ENCODE measurements at places on chromosomes 1 and 21.

DNA sequence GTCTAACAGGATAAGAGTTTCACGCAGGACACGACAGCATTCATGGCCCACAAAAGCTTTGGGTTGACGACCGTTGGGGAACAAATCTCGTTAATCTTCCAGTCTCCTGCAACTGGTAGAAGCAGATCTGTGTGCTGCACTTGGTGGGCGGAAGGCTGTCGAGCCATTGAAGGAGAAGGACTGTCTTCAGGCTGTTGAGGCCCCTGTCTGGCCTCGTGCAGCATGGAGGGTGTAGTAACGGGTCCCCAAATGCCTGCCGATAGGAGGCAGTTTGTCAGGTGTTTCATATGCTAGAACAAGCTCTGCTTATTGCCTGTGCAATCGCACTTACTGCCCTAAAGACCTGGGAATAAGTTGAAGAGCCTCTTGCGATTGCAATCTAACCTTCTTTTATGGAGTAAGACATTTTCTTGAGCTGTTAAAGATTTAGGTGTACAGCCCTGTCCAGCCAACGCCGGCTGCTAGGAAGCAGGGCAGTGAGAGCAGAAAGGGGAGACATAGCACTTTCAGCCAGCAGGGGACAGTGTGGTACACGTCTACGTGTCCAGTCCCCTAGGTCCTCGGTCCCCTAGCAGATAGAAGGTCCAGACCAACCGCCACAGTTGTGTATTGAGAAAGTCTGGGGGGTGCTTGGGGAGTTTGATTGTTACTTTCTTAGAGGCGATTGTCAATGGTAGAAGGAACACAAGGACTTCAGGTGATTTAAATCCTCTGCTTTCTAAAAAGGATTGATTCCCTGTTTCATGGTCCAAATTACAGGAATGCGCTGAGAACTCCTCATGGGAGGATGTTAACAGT lies 102.3 kb upstream of the TMPRSS2 start:
- DNase-seq = peak; percentile 64

DNA sequence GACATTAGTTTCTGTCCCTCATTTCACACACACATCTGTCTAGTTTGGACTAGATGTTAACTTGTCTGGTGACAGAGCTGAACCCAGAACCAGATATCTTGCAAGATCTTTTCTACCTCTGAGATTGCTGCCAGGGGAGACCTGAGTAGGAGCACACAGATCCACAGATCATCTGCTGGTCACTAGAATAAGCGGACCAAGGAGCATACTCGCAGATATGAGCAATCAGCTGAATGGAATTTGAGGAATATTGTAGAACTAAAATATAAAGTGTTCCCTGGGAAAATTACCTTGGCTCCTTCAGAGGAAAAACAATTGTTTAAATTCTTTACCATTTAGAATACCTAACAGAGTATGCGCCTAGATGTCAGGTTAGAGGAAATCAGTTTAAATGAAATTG lies 90.7 kb downstream of the TNFSF18 start:
- DNase-seq = no peak

- peak; percentile 52 for DNase-seq
These were observed 73.8 kb downstream of the BCAR3 start for GRCh38 chr1:93607814-93608186.

GRCh38 chr1:170657275-170657853 lies 6.6 kb upstream of the PRRX1 start:
- no peak for DNase-seq

DNA sequence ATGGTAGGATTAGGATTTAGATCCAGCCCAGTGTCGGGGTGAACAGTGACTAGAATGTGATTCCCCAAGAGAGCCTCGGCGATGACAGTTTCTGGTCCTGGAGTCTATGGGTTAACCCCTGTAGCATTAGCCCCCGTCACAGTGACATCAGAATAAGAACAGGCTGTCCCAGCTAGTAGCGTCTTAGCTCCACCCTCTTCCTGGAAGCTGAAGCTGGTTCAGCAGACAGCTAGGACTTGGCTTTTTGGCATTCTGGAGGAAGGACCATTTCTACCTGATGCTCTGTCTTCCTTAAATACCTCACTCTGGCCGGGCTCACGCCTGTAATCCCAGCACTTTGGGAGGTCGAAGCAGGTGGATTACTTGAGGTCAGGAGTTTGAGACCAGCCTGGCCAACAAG lies 5.0 kb downstream of the NDUFS2 start:
- DNase-seq = no peak

DNA sequence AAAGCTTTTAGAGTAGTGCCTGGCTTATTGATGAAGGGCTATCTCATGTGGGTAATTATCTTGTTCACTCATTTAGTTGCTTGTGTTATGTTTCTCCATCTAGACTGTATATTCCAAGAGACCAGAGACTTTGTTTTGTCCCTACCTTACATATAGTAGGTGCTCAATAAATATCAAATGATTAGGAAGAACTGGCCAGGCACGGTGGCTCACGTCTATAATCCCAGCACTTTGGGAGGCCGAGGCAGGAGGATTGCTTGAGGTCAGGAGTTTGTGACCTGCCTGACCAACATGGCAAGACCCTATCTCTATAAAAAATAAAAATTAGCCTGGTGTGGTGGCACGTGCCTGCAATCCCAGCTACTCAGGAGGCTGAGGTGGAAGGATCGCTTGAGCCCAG lies 9.0 kb downstream of the FBXO2 start:
- DNase-seq = no peak

DNA sequence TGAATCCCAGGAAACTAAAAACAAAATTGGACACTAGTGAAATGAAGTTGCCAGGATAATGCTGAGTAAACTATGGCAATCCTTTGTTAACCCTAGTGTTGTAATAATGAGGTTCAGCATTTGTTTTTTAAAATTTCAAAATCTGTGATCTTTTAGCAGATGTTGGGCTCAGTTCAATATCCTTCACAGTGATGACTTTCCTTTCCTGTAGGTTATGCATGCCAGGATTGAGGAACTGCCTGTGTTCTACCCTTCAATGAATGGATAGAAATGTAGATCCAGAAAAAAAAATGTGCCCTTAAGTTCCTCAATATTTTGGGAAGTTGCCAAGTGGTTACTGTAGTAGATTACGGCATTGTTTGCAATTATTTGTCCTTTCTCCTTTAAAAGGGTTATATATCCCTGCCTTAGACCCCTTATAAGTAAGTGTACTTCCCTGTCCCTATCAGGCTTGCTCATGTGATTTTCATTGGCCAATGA lies 35.5 kb upstream of the IRF2BP2 start:
- peak; percentile 27 for DNase-seq

- DNase-seq = no peak
These were observed 23.0 kb downstream of the SNRNP40 start for GRCh38 chr1:31273619-31274018.

- no peak for DNase-seq
These were observed 1.8 kb upstream of the TBX15 start for GRCh38 chr1:118989878-118990378.

DNA sequence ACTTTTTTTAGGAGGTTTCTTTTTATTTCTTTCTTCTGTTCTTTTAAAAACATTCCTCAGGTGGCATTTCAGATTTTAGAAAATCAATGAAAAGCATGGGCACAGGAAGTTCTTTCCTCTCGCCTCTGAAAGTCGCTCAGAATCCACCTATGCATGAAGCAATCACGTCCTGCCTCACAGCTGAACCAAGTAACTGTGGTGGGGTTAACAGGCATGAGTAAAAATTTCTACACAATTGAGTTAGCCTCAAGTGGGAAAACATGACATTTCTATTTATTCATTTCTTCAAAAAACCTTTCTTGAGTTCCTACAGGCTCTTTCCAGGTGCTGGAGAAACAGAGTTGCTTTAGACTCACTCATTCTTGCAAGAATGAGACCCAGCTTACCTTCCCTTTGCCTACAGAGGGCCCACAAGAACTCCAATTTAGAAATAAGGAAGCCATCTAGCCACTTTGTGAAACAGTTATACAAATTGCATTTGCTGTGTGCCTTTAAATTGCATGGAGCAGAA lies 508.9 kb upstream of the PKN2 start:
- DNase-seq = no peak

DNA sequence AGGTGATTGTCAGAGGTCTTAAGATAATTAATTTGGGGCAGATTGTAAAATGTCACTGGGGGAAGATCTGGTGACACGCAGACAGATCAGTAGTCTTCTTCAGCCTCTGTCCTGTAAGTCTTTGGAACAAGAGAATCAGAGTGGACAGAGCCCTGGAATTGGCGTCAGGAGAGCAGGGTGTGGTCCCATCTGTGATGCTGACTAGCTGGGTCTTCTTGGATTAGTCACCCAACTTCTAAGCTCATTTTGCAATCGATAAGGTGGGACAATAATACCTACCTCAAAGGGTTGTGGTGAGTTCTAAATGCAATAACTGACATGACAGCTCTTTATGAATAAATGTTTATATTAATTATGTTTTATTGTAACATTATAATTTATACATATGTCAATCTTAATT lies 4.8 kb downstream of the FASLG start:
- DNase-seq = no peak

GRCh38 chr1:21007876-21008275 lies 168.8 kb downstream of the EIF4G3 start:
- no peak for DNase-seq

- DNase-seq = peak; percentile 53
These were observed 24.9 kb upstream of the C1QA start for GRCh38 chr1:22611530-22611947.

- DNase-seq = no peak
These were observed 28.3 kb upstream of the IFI44L start for GRCh38 chr1:78591971-78592370.

- peak; percentile 74 for DNase-seq
These were observed 186.9 kb upstream of the ADGRL4 start for GRCh38 chr1:79193211-79194079.

DNA sequence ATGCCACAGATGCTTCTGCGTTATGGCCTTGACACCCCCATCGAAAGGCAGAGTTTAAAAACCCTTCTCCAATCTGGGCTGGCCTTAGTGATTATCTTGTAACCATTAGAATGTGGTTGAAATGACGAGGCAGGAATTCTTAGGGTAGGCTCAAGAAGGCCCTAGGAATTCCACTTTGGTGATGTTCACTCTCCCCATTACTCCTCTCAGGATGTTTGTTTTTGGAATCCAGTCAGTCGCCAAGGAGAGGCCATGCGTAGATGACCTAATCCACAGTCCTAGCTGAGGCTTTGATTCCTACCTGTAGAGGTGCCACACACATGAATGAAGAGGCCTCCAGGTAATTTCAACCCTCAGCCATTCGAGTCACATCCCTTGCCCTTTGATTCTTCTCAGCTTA lies 318.2 kb downstream of the NEGR1 start:
- DNase-seq = no peak

GRCh38 chr1:116508984-116509980 lies 61.5 kb downstream of the CD58 start:
- DNase-seq = peak; percentile 83

GRCh38 chr1:111961016-111961415 lies 28.5 kb downstream of the KCND3 start:
- DNase-seq = no peak

- DNase-seq = no peak
These were observed at the start of gene LCE2A for GRCh38 chr1:152697701-152698600. Gene LCE2A, plus strand, starts transcription at chr1:152698345. Its CDS starts 557 bp downstream, at chr1:152698902.

DNA sequence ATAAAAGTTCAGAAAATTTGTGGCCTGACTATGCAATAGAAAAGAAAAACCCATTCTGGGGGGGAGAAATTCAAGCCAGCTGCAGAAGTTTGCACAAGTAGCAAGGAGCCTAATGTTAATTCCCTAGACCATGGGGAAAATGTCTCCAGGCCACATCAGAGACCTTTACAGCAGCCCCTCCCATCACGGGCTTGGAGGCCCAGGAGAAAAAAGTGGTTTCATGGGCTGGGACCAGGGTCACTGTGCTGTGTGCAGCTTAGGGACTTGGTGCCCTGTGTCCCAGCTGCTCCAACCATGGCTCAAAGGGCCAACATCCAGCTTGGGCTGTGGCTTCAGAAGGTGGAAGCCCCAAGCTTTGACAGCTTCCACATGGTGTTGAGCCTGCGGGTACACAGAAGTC lies 42.0 kb downstream of the IL23R start:
- DNase-seq = no peak

- DNase-seq = no peak
These were observed 4.0 kb downstream of the EPS8L3 start for GRCh38 chr1:109759513-109760334.

DNA sequence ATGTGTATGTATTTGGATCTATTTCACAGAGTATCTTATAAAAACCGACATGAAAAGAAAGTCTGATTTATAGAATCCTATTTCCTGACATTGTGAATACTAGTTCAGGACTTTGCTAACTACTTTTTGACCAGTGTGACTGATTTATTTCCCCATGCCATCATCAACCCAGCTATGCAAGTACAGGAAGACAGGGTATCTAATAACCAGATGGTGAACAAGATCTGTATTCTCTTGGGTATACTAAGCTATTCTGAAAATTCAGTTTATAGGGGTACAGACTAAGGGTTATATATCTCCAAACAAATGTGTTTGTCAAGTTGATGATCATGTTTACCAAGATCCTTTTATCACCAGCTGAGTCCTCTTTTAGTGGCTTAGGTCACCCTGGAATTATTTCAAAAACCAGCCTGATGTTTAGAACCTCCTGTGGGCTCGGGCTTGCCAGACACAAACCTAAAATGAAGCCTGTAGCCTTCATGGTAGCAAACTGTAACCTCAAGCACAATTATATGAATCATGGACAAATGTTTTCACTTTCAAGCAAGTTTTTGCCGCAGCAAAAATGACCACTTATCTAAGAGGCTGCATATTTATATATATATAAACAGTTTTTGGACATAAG lies 185.1 kb downstream of the FGGY start:
- peak; percentile 56 for DNase-seq

- no peak for DNase-seq
These were observed 841.9 kb downstream of the LTN1 start for GRCh38 chr21:28150778-28151177.

- DNase-seq = peak; percentile 69
These were observed 5.6 kb downstream of the OSBPL9 start for GRCh38 chr1:51622455-51622913.

DNA sequence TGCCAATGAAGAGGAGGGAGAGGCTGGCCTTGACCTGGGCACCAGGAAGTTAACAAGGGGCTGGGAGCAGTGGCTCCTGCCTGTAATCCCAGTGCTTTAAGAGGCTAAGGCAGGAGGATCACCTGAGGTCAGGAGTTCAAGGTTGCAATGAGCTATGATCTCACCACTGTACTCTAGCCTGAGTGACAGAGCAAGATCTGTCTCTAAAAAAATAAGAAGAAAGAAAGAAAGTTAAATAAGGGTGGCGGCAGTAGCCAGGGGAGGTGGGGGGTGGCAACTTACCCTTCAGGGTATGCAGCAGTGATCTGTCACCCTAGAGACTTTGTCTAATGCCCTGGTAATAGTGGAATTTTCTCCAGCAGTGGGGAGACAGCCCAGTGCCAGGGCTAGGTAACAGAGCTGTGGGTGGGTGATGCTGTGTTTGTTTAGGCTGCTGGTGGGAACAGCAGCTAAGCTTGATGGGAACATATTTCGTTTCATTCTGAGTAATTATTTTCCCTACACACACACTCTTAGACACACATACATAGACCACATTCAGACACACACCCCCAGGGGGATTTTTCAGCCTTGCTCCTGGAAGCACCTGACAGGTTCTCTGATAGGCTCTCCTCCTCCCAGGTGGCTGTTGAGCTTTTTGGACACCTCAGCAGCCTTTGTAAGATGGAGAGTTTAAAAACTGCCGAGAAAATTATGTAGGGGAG lies 11.3 kb upstream of the SYT6 start:
- DNase-seq = no peak

- DNase-seq = no peak
These were observed 70.3 kb downstream of the PROX1 start for GRCh38 chr1:214058076-214058475.

Data from adipocyte (in vitro differentiated cells).